ENCODE measurements at places on chromosomes 6 and 20.

- peak; percentile 68 for DNase-seq
These were observed 44.8 kb upstream of the SLC2A12 start for GRCh38 chr6:134097114-134097707.

- DNase-seq: no peak
These were observed 301.5 kb downstream of the NRN1 start for GRCh38 chr6:5705252-5705651.

- no peak for DNase-seq
These were observed 251.7 kb downstream of the PHACTR1 start for GRCh38 chr6:12968290-12968689.

DNA sequence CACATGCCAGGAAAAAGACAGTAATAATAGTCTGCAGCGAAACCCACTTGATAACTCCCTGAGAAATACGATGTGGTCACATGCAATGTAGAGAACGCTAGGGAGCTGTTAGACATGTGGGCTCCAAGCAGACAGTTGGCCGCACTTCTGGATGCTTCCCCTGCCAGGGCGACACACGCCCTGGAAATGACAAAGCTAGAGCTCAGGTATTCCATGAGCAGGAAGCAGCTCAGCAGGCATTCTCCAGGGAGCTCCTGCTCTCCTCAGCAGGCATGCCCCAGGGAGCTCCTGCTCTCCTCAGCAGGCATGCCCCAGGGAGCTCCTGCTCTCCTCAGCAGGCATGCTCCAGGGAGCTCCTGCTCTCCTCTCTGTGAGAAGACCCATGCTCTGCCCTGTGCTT lies 52.4 kb upstream of the NXT1 start:
- DNase-seq: no peak

DNA sequence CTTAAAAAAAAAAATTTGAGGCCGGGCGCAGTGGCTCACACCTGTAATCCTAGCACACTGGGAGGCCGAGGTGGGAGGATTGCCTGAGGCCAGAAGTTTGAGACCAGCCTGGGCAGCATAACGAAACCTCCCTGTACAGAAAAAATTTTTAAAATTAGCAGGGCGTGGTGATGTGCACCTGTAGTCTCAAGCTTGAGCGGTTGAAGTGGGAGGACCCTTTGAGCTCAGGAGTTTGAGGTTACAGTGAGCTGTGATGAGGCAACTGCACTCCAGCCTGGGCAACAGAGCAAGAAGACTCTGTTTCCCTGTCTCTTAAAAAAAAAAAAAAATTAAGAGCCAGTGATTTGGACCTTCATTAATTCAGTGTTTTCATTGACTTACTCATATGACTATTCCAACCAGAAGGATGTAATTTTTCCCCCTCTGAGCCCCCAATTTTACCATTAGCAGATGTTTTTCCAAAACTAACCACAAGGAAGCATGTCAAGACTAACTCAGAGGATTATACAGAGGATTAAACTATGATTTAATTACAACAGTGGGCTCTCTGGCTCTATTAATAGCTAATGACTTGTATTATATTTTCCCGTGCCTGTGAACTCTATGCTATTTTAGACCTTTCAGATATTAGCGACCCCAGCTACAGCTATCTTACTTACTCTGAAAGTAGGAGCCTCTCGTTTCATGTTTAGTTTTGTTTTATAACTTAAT lies 75.1 kb downstream of the ARID1B start:
- no peak for DNase-seq

GRCh38 chr20:61605283-61605682 lies 353.2 kb downstream of the CDH4 start:
- no peak for DNase-seq

DNA sequence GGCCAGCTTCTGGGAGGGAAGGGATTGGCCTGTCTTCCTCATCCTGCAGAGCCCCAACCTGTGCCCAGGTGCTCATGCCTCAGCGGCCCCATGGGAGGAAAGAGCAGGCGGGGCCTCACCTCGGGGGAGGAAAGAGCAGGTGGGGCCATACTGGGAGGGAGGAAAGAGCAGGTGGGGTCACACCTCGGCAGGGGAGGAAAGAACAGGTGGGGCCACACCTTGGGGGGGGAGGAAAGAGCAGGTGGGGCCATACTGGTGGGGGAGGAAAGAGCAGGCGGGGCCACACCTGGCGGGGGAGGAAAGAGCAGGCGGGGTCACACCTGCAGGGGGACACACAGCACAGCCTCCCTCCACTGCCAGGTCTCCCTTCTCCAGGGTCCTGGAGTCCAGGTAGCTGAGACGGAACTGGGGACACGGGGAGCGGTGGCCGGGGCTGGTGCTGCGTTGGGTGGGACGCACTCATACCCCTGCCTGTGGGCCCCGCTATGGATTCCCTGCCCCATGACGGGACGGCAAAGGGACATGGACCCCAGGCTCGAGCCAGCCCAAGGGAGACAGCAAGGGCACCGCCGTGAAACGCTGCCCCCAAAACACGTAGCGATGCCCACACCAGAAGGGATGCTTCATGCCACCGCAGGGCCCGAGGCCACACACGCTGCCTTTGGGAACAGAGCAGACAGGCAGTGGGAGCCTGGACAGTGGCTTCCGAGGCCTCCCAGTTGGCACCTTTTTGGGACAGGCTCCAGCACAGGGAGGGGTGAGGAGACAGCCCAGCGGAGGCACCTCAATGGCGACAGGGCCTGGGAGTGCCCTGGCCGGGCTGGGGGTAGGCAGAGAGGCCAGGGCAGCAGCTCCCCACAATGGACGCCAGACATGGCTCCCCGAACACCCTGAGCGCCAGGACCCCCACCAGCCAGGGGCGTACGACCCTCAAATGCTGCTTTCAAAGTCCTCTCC lies 43.3 kb upstream of the CHRNA4 start:
- no peak for DNase-seq

GRCh38 chr20:21272279-21272678 lies 30.9 kb upstream of the XRN2 start:
- no peak for DNase-seq

DNA sequence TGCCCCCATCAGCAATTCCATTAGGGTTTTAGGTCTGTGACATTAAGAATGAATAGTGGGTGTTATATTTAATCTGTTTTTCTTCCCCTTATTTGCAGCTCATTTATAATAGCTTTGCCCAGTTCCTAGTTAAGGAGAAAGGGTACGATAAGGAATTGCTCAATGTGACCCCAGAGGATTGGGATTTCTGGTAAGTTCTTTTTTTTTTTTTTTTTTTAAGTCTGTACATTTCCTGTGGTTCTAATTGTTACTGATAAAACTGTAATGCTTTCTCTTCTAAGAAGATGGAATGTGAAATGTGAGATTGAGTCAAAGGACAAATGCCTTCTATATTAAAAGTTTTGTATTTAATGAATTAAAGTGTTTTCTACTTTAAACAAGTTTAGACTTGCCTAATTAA lies 5.5 kb downstream of the NT5DC1 start:
- DNase-seq: no peak

DNA sequence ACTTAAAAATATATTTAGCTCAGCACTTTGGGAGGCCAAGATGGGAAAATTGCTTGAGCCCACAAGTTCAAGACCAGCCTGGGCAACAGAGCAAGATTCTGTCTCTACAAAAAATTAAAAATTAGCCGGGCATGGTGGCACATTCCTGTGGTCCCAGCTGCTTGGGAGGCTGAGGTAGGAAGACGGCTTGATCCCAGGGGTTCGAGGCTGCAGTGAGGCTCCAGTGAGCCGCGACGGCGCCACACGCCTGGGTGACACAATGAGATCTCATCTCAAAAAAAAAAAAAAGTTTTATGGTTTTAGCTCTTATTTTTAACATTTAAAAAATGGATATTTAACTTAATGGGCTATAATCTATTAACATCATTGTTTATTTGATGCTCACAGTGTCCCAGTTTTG lies 97.2 kb upstream of the RIPOR2 start:
- DNase-seq: no peak

- DNase-seq: no peak
These were observed 622 bp downstream of the APCDD1L start for GRCh38 chr20:58514321-58515232.

DNA sequence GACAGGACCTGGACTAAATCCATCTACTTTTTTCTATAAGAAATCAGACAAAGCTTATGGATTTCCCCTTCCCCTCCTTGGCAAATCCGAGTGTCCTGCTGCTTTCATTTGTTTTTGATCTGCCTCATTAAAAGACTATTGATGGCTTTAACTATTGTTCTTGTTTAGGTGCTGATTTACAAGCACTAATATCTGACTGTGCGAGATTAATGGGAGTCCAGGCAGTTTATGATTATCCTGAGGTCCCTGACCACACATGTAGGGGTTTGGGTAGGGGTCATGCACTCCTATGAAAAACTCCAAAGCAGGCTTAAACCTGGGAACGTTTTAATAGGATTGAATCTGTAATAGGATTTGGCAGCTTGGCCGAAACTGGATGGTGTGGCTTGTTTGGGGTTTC lies 317.5 kb upstream of the POU3F2 start:
- no peak for DNase-seq

DNA sequence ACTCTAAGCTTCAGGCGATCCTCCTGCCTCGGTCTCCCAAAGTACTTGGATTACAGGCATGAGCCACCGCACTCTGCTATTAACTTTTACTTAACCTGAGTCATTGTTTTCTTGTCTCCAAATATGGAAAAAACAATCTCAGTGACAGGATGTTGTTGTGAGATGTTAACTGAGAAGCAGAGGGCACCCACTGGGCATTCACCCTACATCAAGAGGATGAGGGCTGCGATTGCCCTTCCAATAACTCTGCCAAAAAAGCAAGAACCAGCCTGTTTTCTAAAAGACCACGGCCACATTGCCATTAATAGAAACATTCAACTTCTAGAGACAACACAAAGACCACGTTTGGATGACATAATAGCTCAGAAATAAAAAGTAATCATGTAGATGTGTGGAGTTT lies 107.6 kb upstream of the SGK1 start:
- DNase-seq: no peak

- no peak for DNase-seq
These were observed 156.0 kb downstream of the DST start for GRCh38 chr6:56486681-56487080.

DNA sequence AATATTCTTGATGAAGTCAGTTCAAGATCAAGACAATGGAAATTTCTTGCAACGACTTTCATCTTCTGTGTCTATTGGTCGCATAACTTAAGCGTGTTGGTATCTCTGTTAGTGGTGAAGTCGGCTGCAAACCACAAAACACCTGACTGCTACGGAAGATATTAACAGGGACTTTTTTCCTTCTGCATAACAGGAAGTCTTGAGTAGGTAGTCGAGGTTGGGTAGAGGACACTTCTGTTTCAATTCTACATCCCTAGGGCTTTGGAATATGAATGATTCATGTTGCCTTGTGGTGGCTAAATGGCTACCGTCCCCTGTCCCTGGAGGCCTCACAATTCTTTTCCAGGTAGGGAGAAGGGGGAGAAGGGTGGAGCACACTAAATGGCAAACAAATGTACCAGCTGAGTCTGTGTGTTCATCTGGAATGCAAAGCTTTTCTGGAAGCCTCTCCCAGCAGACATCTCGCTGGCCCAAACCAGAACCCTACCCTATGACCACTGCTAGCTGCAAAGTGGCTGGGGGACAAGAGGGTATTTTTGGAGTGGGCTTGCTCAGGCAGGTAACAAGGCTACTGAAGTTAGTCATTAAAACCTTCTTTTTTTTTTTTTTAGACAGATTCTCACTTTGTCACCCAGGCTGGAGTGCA lies 34.6 kb upstream of the NKX2-2 start:
- no peak for DNase-seq

- DNase-seq: no peak
These were observed 769 bp upstream of the PDYN start for GRCh38 chr20:1994627-1995026.

DNA sequence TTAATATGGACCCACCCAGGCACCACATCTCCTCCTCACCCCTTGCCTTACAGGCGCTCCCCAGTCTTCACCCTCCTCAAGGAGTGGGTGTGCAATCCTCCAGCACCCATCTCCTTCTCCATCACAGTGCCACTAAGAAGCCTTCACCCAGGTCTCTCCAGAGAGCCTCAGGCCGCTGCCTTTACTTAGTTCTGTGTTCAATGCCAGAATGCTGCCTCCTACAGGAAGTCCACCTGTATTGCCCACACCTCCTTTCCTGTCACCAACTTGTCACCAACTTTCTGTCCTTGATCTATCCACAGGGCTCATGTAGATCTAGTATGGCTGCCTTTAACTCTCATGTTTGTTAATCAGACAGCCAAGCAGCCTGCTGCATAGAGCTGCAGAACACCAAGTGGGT lies 586 bp upstream of the LST1 start:
- DNase-seq: no peak

DNA sequence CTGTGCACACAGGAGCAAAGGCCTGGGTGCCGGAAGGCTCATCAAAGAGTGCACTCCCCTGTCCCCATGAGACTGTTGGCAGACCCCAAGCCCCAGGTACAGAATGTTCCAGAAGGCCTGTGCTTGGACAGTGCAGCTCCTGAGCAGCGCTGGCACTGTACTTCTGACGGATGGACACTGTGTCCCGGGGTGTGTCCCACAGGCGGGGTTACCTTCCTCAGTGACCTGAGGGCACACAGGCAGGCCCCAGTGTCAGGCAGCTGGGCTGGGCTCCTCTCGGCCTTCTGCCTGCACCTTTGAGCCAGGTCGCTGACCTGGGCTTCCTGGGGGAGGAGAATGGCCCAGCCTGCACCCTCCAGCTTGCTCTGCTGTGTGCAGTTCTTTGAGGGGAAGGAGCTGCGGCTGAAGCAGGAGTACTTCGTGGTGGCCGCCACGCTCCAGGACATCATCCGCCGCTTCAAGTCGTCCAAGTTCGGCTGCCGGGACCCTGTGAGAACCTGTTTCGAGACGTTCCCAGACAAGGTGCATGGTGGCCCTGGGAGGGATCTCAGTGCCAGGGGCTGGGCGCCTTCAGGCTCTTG lies 30.1 kb downstream of the PYGB start:
- DNase-seq: peak; percentile 26

Measured in right forelimb (tissue), 1 donor.